Activated naive CD4-positive, alpha-beta T cell (primary cell): ENCODE measurements at places on chromosomes 2 and 18.

GRCh38 chr2:190881084-190881597 is 520 bp downstream of the GLS start:
- DNase-seq = no peak

- no peak for DNase-seq
Measured at GRCh38 chr2:11568436-11568835, 34.6 kb downstream of the GREB1 start.

DNA sequence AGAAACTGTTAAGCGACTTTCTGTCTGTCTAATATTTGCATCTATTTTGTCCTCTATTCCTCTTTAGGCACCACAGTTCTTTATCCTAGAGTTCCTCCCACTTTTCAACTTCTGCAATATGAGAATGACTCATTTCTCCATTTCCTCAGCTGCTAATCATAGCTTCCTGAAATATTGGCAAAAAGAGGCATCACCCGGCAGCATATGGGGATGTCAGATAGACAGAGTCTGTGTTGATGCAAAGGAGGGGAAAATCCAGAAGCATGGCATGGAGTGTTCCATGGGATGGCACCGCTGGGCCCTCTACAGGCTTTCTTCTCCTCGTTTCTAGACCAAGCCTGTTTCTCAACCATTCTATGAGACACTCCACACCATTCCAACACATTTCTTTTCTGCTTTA is 93.4 kb downstream of the DOCK10 start:
- no peak for DNase-seq

GRCh38 chr2:238940806-238941205 is 92.9 kb downstream of the TWIST2 start:
- DNase-seq = no peak

DNA sequence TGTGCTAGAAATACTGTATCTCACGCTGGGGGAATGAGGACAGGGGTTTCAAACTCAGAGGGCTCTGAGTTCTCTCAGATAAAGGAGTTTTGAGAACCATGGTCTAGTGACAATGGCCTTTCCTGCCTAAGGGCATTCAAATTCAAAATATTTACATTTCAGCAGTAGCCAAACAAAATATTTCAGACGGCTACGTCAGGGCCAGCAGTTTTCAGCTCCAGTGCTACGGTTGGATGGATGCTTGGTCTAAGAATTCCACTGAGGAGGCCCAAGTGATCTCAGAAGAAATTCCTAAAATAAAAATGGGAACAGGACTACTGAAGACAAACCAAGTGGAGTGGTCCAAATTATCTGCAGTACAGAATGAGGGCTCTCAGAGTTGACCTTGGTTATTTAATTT is 41.1 kb upstream of the SCG2 start:
- DNase-seq = no peak

DNA sequence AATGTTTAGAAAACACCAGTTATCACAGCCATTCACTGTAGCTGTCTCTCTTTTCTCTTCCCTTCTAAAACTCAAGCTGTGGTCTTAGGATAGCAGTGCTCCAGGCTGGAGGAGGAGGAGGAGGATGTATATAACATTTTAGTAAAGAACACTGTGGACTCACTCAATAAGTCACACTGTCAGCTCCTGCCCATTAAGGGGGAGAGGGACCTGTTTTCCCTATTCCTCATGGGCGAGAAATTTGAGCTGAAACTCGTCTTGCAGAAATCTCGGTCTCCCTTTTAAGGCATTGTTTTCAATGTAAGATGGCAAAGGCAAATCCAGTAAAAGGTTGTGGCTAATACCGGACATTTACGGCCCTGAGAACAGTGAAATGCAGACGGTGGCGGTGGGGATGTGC is 114.8 kb upstream of the ZNF236 start:
- no peak for DNase-seq

GRCh38 chr18:69257861-69258458 is 142.7 kb upstream of the DOK6 start:
- no peak for DNase-seq

DNA sequence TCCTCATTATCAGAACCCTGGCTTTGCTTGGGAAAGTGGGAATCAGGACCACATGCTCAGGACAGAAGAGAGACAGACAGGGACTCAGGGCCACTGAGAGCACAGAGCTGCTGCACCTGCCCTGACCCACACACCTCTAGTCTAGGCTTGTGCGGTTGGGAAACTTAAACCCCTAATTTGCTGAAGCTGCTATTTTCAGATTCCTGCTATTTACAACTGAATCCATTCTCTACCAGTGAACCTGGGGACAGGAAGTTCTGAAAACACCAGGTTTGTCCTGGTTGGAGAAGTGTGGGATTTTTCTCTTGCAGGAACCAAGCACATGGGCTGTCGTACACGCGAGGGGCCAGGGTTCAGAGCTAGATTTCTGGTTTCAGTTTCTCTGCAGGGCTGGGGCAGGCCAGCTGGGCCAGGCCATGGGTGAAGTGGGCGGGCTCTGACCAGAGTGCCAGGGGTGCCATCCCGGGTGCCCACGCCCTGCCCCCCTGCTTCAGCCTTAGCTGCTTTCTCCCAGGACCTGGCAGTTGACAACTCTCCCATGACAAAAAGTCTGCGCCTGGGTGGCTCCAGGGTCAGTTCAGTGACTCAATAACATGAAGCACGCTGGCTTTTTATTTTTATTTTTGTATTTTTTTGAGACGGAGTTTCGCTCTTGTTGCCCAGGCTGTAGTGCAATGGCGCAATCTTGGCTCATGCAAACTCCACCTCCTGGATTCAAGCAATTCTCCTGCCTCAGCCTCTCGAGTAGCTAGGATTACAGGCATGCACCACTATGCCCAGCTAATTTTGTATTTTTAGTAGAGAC is 51.3 kb upstream of the SLC1A4 start:
- DNase-seq = no peak

GRCh38 chr2:85865539-85866164 is 23.1 kb downstream of the ST3GAL5 start:
- no peak for DNase-seq

DNA sequence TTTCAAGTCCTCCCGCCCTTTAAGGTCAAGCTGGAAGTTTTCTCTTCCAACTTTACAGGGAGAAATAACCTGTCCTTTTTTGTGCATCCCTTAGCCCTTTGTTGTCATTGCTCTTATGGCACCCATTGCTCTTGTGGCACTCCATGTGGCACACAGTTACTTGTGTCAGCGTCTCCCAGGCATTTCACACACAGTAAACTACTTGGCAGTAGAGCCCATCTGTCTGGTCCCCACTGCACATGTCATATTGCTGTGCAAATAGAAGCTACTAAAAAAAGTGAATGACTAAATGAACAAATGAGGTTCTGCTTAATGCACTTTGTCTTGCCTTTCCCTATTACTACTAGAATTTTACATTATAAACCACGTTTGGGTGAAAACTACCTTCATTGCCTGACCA is 149.3 kb downstream of the EML6 start:
- no peak for DNase-seq

- no peak for DNase-seq
Measured at GRCh38 chr18:35851286-35851970, 121.1 kb upstream of the RMP24 start.

DNA sequence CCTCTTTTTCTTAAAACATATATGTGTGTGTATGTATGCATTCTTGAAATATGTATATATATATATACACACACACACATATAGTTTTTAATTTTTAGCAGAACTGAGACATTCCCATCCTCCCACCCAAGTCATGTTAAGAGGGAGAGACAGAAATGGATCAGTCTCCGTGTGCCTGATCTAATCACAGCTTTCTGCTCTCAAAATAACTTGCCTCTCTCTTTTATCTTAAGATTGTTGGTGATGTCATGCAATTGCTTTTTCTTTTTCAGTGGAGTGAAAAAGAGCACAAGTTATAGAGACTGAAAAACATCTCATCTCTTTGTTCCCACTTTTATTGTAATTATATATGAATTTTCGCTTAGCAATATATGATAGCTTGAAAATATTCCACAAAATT is 279.9 kb upstream of the DOK6 start:
- no peak for DNase-seq

- DNase-seq = no peak
Measured at GRCh38 chr2:32277363-32277673, 386 bp upstream of the YIPF4 start.
